ENCODE measurements at places on chromosomes 5 and 9.

- no peak for DNase-seq
These were observed 45.3 kb upstream of the FCN1 start for GRCh38 chr9:134962973-134963364.

GRCh38 chr5:72837524-72838096, 21.1 kb downstream of the TNPO1 start:
- no peak for DNase-seq

DNA sequence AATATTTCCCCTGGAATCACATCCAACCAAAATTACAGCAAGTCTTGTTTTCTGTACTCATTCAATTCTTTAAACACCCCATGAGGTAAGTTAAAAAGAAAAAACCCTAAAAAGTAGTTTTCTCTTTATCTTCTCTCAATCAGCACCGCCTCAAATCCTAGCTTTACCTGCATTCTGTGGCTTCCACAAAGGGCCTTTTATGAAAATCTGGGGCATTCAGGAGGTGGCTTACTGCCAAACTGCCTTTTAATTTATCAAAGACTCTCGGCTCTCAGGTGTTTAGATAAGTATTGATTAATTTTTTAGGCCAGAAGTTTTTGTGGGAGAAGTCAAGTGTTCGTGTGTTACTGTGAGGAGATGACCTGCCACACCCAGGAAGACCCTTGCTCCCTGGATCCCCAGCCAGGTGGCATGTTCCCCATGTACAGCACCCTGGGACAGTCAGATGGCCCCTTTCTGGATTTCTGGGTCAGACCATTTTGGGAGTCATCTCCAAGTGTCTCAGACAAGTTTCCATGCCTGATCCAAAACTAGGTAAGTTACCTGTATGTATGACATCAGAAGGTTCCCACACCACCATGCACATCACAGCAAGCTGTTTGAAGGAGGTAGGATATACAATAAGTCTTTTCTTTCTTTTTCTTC, 6.2 kb upstream of the TMEM171 start:
- no peak for DNase-seq

- no peak for DNase-seq
These were observed 35.6 kb downstream of the GPBP1 start for GRCh38 chr5:57209316-57210040.

DNA sequence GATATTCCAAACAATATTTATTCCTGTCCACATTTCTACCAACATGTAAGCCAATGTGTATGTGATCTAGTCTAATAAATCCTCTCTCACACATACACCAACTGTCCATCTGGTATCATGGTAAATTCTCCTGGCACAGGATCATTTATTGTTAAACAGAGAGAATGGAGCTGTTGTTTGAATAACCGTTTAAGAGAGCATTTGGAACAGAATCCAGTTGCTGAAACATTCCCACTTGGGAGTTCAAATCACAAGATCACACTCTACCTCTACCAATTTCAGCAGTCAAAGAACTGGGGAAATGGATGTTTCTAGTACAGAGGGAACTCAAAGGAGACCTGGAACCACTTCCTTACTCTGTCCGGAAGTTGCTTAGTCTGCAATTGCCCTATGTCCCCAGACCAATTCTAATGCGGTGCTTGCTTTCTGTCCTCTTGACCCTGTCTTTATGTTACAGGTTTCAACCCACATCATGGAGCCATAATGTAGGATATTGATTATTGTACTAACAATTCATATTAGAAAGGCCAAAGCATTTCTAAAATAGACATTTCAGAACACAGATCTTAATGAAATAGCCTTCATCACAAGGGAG, 488.4 kb downstream of the SEMA5A start:
- no peak for DNase-seq

- DNase-seq = no peak
These were observed 80.5 kb upstream of the EPB41L4B start for GRCh38 chr9:109401169-109401989.

DNA sequence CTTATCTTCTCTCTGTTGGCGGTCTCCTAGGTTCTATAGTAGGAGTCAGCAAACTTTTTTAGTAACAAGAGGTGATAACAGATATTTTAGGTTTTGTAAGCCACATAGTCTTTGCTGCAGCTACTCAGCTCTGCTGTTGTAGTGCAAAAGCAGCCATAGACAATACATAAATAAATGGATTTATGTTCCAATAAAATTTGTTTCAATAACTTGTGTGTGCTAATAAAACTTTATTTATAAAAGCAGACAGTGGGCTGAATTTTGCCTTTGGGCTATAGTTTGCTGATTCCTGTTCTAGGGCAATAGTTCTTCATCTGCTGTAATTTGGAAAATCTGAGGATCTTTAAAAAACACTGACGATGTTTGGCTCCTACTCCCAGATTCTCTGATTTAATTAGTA, 469.4 kb upstream of the TNC start:
- no peak for DNase-seq
